Activated T-cell treated with anti-CD3 and anti-CD28 coated beads, Interleukin-2, amount 50 U/mL, for 72 hours (primary cell): ENCODE measurements at places on chromosomes 7 and 10. TPM values are rescaled to one million over a fixed set of nuclear protein-coding genes. Genes with fewer than 3 reads are reported as not detected.

The HPS1 gene
- total RNA-seq = 58.5 TPM

The PNLIPRP2 gene
- total RNA-seq = not detected

The ACHE gene
- total RNA-seq = 0.16 TPM

The ALOX5 gene
- total RNA-seq = 4.0 TPM

The UBE2D4 gene
- total RNA-seq = 9.0 TPM
